ENCODE measurements at places on chromosomes 2 and 18. TPM values are rescaled to one million over a fixed set of nuclear protein-coding genes. Genes with fewer than 3 reads are reported as not detected.

- no peak overlapping the region for H3K4me3 ChIP-seq
- H3K27ac ChIP-seq = no peak overlapping the region
- H3K27me3 ChIP-seq = no peaks in the 10 kb centered on the region
- DNase-seq = no peak
- no peaks in the 10 kb centered on the region for H3K36me3 ChIP-seq
- no peaks in the 10 kb centered on the region for H3K4me1 ChIP-seq
Observed at GRCh38 chr2:238005528-238005927, 38.7 kb downstream of the UBE2F start.

GRCh38 chr2:137964066-137964858, at the start of gene HNMT:
Gene HNMT, plus strand, starts transcription at chr2:137964473. Its CDS starts 19 bp downstream, at chr2:137964492.
- peak within 1 kb of the TSS; percentile 39 for H3K4me3 ChIP-seq
- H3K27me3 ChIP-seq = no peaks in the 10 kb centered on the region
- H3K4me1 ChIP-seq = no peaks in the 10 kb centered on the region

DNA sequence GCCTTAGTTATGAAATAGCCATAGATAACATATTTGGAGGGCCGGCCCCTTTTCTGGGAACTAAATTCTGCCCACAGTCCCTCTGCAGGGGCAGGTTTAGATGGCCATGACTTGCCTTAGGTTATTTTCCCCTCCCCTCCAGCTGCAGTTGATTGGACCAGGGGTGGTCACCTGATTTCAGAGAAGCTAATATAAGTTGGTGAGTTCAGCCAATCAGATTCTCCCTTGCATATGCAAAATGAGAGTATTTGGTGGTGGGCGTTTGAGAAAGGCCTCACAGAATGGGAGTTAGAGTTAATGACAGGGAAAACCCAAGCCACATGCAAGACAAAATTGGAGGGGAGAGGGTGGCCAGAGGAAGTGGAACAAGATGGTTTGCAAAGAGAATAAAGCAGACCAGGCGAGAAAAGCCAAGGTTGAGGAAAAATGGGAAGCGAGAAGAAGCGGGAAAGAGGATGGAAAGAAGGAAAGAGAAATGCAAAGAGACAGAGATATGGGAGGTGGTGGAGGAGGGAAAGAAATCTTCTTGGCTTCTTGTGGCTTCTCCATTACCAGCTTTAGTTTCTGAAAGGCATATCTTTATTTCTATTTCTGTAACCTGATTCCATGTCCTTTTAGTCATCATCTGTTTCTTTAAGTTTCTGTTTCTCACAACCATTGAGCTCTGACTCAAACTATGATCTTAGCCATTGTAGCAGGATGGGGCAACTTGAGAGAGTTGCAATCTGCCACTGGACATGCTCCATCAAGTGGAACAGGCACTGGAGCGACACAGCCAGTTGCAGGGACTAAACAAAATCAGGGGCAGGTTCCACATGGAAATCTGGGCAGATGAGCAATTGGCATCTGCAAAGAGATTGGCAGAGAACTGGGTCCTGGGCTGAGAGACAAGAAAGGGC, 108.1 kb upstream of the SIX3 start:
- no peaks in the 10 kb centered on the region for H3K36me3 ChIP-seq
- H3K4me1 ChIP-seq = no peaks in the 10 kb centered on the region
- no peak overlapping the region for H3K27ac ChIP-seq

- H3K4me3 ChIP-seq = no peak overlapping the region
- no peak overlapping the region for H3K27ac ChIP-seq
- H3K36me3 ChIP-seq = no peaks in the 10 kb centered on the region
- no peaks in the 10 kb centered on the region for H3K27me3 ChIP-seq
Observed at GRCh38 chr2:136357007-136357380, 239.0 kb upstream of the CXCR4 start.

DNA sequence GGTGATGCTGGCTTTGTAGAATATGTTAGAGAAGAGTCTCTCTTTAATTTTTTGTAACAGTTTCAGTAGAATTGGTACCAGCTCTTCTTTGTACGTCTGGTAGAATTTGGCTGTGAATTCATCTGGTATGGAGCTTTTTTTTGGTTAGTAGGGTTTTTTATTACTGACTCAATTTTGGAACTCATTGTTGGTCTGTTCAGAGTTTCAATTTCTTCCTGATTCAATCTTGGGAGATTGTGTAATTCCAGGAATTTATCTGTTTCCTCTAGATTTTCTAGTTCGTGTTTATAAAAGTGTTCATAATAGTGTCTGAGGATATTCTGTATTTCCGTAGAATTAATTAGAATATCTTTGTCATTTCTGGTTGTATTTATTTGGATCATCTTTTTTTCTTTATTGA, 943.5 kb downstream of the TRIB2 start:
- no peak overlapping the region for H3K27ac ChIP-seq
- H3K4me3 ChIP-seq = no peak overlapping the region
- no peaks in the 10 kb centered on the region for H3K4me1 ChIP-seq
- no peaks in the 10 kb centered on the region for H3K36me3 ChIP-seq
- no peak for DNase-seq

GRCh38 chr18:26121476-26121875, 12.2 kb upstream of the PSMA8 start:
- no peak overlapping the region for H3K27ac ChIP-seq
- no peak for DNase-seq
- H3K27me3 ChIP-seq = no peaks in the 10 kb centered on the region
- H3K4me1 ChIP-seq = no peaks in the 10 kb centered on the region
- H3K36me3 ChIP-seq = no peaks in the 10 kb centered on the region

DNA sequence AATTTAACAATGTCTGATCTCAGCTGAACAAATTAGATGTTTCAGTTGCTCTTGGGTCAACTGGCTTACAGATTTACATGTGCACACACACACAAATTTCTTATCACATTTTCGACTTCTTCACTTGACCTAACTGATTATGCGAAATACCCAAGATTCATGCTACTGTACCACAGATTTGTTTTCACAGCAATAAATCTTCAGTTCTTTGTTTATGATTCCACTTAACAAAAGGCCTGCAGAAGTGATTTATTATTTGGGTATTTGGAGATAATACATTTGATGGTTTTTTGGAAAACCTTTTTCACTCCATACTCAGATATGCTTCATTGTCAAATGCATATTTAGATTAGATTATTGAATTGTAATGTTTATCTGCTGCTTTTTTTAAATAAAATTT, 129.0 kb downstream of the GALNT1 start:
- no peak for DNase-seq
- no peaks in the 10 kb centered on the region for H3K27me3 ChIP-seq
- H3K4me3 ChIP-seq = no peak overlapping the region
- H3K36me3 ChIP-seq = no peaks in the 10 kb centered on the region
- H3K27ac ChIP-seq = no peak overlapping the region

- no peak overlapping the region for H3K27ac ChIP-seq
- no peak overlapping the region for H3K4me3 ChIP-seq
- H3K27me3 ChIP-seq = no peaks in the 10 kb centered on the region
- DNase-seq = no peak
- no peaks in the 10 kb centered on the region for H3K36me3 ChIP-seq
Observed at GRCh38 chr18:10557085-10557677, 31.4 kb downstream of the NAPG start.

DNA sequence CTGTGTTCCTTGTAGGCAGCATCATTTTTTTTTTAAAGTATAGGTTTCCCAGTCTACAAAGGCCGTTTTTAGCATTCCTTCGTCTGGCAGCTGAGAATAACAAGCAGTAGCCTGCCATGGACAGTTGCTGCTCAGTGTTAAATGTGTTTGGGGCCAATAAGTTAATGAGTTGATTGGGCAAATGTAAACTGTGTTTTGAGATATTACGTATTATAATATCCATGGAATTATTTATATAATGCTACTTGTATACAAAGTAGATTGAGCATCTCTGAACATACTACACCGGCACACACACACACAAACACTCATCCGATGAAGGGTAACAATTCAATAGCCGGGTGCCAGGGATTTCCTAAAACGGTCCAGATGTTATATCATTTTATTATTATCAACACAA, 97.2 kb downstream of the IRS1 start:
- H3K36me3 ChIP-seq = no peaks in the 10 kb centered on the region
- no peak for DNase-seq
- no peaks in the 10 kb centered on the region for H3K4me1 ChIP-seq
- H3K27me3 ChIP-seq = no peaks in the 10 kb centered on the region
- no peak overlapping the region for H3K4me3 ChIP-seq

DNA sequence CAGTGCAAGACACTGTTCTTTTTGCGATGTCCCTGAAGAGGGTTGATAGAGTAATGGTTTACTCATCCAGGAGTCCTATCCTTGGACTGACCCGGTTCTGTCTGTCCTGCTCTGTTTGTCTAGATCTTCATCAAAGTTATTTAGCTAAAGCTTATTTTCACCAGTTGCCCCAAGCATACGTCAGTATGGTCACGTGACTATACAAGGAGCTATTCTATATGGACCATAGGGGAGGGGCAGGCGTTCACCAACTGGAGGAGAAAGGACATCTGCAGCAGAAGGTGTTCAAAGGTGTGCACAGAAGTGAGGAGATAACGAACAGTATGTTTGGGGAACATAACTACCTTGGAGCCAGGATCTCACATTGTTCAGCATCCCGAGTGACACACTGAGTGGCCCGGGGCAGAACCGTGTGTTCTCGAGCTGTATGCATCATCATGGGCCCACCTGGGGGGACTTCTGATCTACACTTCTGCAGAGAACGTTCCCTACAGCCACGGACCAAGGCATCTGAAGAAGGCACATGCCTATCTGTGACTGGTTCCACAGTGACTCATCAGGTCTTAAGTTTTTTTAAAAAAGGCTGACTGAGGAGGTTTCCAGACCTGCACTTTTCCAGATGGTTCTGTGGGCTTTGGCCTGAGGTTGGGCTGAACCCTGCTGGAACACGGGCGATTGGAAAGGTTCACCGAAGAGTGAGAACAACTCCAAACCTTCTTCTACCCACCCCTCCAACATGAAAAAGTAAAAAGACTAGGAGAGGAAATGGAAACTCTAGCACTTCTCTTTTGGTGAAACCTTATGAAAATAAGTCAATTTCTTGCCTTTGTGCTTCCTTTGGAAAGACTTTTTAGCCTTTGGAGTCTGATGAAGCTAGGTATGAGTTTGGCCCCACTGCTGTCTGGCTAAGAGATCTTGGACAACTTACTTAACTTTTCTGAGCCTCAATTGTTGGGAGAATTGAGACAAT, 68.6 kb upstream of the YWHAQ start:
- H3K4me1 ChIP-seq = no peaks in the 10 kb centered on the region
- no peaks in the 10 kb centered on the region for H3K36me3 ChIP-seq
- H3K27ac ChIP-seq = no peak overlapping the region
- DNase-seq = no peak

DNA sequence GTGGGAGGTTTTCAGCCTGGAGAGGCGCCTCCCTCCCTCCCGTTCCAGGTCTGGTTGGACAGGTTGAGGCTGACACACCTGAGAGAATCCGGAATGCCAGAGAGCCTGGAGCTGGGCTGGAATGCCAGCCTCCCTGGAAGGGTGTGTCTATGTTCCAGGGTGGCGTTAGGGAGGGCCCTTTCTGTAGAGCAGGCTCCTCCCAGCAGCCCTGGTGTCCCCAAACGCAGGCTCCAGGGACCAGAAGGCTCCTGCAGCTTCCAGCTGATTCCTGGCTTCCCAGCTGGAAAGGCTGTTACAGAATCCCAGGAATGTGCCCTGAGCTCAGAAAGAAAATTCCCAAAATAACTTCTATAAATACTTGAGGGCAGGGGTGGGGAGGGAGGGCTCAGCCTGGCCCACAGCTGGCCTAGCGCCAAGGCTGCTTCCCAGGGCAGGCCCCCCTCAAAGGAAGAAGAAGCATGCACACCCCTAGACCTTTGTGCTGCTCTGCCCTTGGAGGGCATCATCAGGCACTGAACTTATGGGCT, 85.4 kb downstream of the STPG4 start:
- peaks cover 20% of the 10 kb centered on the region for H3K4me1 ChIP-seq
- H3K27me3 ChIP-seq = no peaks in the 10 kb centered on the region
- H3K4me3 ChIP-seq = no peak overlapping the region
- H3K36me3 ChIP-seq = no peaks in the 10 kb centered on the region
- peak; percentile 91 for DNase-seq
- H3K27ac ChIP-seq = peak overlapping the region; percentile 76

- H3K27me3 ChIP-seq = no peaks in the 10 kb centered on the region
- H3K36me3 ChIP-seq = no peaks in the 10 kb centered on the region
- no peak overlapping the region for H3K4me3 ChIP-seq
Observed at GRCh38 chr2:5766561-5766960, 74.4 kb downstream of the SOX11 start.

GRCh38 chr18:36780748-36781147, 48.1 kb downstream of the TPGS2 start:
- no peak for DNase-seq
- no peaks in the 10 kb centered on the region for H3K27me3 ChIP-seq
- H3K36me3 ChIP-seq = no peaks in the 10 kb centered on the region
- no peak overlapping the region for H3K27ac ChIP-seq
- H3K4me1 ChIP-seq = no peaks in the 10 kb centered on the region

GRCh38 chr2:114929225-114929624, 486.8 kb downstream of the DPP10 start:
- no peak overlapping the region for H3K4me3 ChIP-seq
- H3K27me3 ChIP-seq = no peaks in the 10 kb centered on the region
- no peaks in the 10 kb centered on the region for H3K36me3 ChIP-seq

GRCh38 chr18:74950479-74950878, 258.5 kb downstream of the PTGR3 start:
- H3K27ac ChIP-seq = peak overlapping the region; percentile 12
- H3K36me3 ChIP-seq = no peaks in the 10 kb centered on the region
- DNase-seq = no peak
- no peaks in the 10 kb centered on the region for H3K27me3 ChIP-seq
- no peaks in the 10 kb centered on the region for H3K4me1 ChIP-seq

DNA sequence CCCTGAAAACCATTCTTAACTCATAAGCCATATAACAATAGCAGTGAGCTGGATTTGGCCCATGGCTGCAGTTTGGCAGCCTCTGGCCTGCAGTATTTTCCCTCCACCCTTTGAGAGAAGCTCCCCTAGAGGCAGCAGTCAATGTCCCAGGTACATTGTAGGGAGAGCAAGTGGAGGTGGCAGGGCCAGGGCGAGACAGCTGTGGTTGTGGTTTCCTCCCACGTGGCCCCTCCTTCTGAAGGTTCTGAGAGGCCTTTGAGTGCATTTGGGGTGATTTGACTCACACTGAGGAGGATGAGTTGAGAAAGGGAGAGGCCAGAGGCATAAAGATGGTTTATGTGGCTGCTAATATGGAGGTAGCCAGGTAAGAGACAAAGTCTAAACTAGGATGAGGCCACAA, 45.5 kb upstream of the LDAH start:
- H3K27ac ChIP-seq = no peak overlapping the region
- no peak for DNase-seq
- H3K4me3 ChIP-seq = no peak overlapping the region
- no peaks in the 10 kb centered on the region for H3K36me3 ChIP-seq
- H3K4me1 ChIP-seq = no peaks in the 10 kb centered on the region
- no peaks in the 10 kb centered on the region for H3K27me3 ChIP-seq

- no peaks in the 10 kb centered on the region for H3K27me3 ChIP-seq
- H3K4me3 ChIP-seq = no peak overlapping the region
- no peaks in the 10 kb centered on the region for H3K36me3 ChIP-seq
- H3K4me1 ChIP-seq = no peaks in the 10 kb centered on the region
- no peak overlapping the region for H3K27ac ChIP-seq
Observed at GRCh38 chr2:63163161-63163820, 112.7 kb downstream of the OTX1 start.

TUBA3D gene
- 92.0 TPM for total RNA-seq

GAD1 gene
- total RNA-seq = 2.9 TPM

HOXD11 gene
- total RNA-seq = 14.9 TPM

TCF23 gene
- total RNA-seq = 8.5 TPM

RNF125 gene
- 2.6 TPM for total RNA-seq

WDR12 gene
- 10.5 TPM for total RNA-seq

BCL11A gene
- total RNA-seq = 14.6 TPM

FAM124B gene
- total RNA-seq = 0.91 TPM

FBXO48 gene
- total RNA-seq = 0.77 TPM

LOXL3 gene
- total RNA-seq = 10.7 TPM

SLC38A11 gene
- 2.8 TPM for total RNA-seq

ITGA6 gene
- 249 TPM for total RNA-seq

Measured in prostate gland (tissue), 2 donors.